ENCODE measurements at places on chromosomes 13 and 19.

DNA sequence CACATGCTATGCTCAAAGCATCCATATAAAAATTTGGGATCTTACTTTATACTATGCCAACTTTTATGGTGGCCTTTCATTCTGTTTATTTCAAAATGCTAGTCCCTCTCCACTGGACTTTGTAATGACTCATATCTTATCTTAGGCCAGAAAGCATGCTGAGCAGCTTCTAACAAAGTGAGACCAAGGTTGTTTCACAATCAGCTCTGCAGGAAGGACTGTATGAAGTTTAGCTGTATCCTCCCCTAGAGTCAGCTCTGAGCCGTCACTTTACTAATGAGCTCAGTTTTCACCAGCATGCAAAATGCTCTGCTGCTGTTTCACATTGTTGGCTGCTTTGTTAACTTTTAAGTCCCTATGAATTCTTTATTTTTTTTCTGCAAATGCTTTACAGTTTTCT lies 1608.8 kb downstream of the OLFM4 start:
- no peak for DNase-seq

DNA sequence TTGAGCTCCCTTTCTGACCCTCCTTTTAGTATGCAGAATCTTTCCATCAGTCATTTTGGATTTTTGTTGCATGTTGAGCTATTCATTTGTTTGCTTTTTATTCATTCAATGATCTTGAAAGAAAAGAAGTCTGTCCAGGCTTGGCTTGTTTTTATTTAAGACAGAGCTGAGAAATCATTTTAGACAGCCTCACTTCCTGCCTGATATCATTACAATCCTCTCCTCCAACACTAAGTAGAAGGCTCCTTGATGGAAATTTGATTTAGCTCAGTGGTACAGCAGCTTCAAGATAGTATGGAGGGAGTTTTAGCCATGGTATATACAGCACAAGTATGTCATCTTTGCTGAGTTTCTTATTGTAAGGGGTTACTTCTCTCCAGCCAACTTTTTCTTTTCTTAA lies 28.4 kb downstream of the MBNL2 start:
- DNase-seq, result no peak

GRCh38 chr19:29098091-29098490 lies 114.9 kb downstream of the UQCRFS1 start:
- no peak for DNase-seq

- no peak for DNase-seq
These were observed 134.5 kb downstream of the IRS2 start for GRCh38 chr13:109651854-109652253.

GRCh38 chr19:16051254-16052025 lies 24.9 kb upstream of the TPM4 start:
- DNase-seq, result no peak

GRCh38 chr13:46926916-46927590 lies 30.2 kb upstream of the HTR2A start:
- no peak for DNase-seq

- no peak for DNase-seq
These were observed 15.8 kb upstream of the GARIN5A start for GRCh38 chr19:50492303-50493052.

GRCh38 chr19:38617764-38618589 lies at the start of gene MAP4K1:
TSS of gene MAP4K1 (minus strand) at chr19:38617953. CDS start at chr19:38617895, 58 bp downstream.
- peak; percentile 66 for DNase-seq

- no peak for DNase-seq
These were observed 50.1 kb upstream of the KLF12 start for GRCh38 chr13:74184283-74184682.

GRCh38 chr19:18768046-18768771 lies 22.9 kb downstream of the COMP start:
- DNase-seq, result no peak

GRCh38 chr13:111485491-111486250 lies 165.2 kb downstream of the TEX29 start:
- no peak for DNase-seq

DNA sequence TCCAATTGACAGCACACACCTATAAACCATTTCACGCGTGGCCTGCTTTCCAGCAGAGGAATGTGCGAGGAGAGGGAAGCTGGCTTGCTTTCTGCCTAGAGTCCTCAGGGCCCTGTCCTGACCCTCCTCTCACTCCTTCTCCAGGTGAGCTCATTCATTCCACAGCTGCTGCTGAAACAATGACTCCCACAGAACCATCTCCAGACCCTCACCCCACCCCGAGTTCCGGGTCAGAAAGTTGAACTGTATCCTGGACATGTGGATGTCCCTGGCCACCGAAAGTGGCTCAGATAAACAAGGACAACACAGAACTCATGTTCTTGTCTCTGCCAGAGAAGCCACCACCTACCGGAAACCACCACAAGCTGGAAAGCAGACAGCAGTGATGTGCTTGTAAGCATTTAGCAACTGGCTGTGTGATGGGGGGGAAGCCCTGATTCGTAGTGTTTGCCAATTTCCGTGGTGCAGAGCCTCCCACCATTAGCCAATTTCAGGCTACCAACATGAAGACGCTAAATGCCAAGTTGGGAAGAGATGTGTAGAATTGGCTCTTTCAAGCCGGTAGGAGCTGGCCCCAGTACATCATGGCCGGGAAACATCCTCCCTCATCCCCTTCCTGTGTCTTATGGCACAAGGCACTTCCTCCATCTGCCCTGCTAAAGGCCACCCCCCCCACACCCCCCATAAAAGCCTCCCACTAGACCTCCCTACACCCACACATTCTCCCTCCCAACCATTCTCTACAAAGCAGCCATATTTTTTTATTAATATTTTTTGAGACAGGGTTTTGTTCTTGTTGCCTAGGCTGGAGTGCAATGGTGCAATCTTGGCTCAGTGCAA lies 5.0 kb downstream of the SYCE2 start:
- DNase-seq, result peak; percentile 49

Measured in naive thymus-derived CD8-positive, alpha-beta T cell (primary cell).